ENCODE measurements at places on chromosomes 13 and 19.
A peak's percentile ranks its signal among the peaks of the same experiment; 100 is the strongest.

DNA sequence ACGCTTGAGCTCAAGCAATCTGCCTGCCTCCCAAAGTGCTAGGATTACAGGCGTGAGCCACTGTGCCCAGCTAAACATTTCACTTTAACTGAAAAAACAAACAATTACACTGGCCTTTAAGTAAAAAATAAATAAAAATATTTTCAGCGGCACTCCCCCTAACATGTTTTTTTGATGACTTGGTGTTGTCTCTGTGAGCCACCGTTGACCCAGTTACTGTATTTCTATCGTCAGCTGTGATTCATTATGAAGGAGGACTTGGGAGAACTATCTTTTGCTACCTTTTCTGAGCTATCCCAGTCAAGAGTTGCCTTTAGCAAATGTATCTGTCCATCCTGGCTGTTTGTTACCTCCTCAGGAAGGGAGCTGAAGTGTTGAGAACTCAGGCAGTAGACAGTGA is 18.5 kb upstream of the C19orf33 start:
- no peak for DNase-seq

- no peak for DNase-seq
Observed at GRCh38 chr13:103671547-103671946, 605.3 kb upstream of the SLC10A2 start.

GRCh38 chr13:108508263-108508662 is 121.1 kb upstream of the MYO16 start:
- peak; percentile 51 for DNase-seq

- DNase-seq = peak; percentile 43
Observed at GRCh38 chr19:30406220-30407067, 34.3 kb downstream of the ZNF536 start.

- DNase-seq = peak; percentile 31
Observed at GRCh38 chr13:43428545-43429296, 358.1 kb downstream of the ENOX1 start.

- DNase-seq = peak; percentile 90
Observed at GRCh38 chr19:2983351-2984214, 6.2 kb downstream of the TLE6 start.

DNA sequence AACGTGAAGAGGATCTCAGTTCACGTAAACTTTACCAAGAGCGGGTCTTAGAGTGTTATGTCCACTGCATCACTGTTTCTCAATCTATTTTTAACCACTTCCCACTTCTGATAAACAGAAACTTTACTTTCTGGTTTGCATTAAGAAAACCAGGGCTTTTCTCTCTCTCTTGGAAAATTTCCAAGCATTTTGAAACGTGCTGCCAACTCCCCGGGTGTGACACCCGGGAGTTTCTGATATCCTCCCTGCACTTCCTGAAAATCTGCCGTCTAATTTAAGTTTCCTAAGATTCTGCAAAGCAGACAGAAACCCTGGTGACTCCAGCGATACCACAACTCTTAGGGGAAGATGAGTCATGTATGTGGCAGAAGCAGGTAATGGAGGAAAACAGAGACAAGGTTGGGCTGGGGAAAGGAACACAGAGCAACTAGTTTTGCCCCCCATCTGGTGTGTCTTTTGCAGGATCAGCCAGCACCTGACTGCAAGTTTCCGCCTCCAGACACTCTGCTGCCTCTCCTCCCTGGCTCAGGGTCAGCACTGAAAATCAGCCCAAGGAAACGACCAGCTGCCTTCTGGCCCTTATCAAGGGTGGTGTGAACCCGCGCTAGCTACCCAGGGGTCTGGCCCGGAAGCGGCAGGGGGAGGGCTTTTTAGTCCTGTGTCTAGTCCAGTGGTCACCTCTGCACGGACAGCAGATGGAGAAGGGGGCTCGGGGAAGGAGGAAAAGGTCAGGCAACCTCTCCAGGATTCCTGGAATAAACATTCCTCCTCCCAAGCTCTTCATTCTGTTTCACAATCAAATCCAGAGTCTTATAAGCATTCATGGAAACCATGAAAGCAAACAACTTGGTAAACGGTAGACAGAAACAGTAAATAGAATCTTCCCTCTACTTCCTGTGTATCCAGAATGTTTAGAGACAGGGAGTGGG is 11.3 kb upstream of the FFAR2 start:
- peak; percentile 46 for DNase-seq

DNA sequence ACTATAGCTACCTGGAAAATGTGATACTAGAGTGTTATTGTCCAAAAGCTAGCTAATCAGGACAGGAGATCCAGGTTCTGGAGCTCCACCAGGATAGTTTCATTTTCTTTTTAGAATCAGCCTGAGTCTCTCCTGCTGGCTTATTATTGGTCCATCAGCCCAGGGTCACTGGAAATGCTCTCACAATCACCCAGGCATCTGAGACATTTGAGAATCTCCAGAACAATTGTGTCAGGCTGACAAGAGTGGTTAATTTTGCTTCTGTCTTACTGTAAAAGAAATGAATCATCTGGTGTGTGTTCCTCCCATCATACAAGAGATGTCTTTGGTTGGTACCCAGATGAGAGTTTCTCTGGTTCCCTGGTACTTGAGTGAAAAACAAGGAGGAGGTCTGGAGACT is 43.6 kb upstream of the ZNF681 start:
- no peak for DNase-seq

DNA sequence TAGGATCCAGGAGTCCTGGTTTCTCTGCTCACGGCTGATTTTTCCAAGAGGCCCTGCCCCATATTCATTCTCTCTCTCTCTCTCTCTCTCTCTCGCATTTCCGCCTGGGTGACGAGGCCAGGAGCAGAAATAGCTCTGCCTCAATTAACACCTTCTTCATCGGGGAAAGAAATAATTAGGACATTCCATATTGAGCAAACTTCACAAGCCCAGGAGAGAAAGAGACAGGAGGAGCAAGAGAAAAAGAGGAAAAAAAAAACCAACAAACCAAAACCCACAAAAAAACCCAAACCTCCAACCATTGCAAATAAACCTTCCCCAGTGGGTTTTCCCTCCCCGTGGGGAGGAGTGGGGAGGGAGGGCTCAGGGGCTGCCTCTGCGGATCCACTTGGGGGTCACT is 143.0 kb downstream of the CACNA1A start:
- DNase-seq = no peak

GRCh38 chr19:6070207-6070681 is 40.1 kb downstream of the RFX2 start:
- DNase-seq = no peak

DNA sequence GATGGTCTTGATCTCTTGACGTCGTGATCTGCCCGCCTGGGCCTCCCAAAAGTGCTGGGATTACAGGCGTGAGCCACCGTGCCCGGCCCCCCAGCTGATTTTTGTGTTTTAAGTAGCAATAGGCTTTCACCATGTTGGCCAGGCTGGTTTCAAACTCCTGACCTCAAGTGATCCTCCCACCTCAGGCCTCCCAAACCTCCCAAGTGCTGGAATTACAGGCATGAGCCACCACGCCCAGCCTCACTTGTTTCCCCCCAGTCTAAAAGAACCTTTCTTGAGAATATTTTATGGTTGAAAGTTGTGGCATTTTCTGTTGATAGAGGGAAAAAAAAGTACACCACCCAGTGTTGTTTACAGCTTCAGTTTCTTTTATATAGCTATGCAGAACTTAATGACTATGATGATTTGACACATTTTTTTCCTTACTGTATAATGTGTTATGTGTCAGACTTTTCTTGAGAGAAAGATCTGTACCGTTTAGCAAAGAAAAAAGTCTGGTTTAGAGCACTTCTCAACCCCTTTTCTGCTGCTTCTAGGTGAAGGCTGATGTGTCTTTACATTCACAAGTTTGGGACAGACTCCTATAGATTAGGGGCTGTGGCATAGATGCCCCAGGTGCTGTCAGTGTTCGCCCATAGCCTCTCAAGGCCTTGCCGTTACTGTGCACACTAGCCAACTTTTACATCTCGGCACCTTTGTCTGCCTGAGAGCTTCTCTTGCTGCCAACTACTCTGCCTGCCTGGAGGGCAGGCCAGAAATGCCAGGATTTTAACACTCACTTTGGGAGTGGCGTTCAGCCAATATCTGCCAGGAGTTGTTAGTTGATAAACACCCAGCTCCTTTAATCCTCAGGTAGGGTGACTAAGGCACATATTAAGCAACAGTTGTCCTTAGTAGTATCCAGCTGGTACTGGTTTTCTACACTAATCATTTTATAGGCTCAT is 33.0 kb downstream of the KCTD4 start:
- no peak for DNase-seq
